ENCODE measurements at places on chromosomes 1 and 21.
A peak's percentile ranks its signal among the peaks of the same experiment; 100 is the strongest.

DNA sequence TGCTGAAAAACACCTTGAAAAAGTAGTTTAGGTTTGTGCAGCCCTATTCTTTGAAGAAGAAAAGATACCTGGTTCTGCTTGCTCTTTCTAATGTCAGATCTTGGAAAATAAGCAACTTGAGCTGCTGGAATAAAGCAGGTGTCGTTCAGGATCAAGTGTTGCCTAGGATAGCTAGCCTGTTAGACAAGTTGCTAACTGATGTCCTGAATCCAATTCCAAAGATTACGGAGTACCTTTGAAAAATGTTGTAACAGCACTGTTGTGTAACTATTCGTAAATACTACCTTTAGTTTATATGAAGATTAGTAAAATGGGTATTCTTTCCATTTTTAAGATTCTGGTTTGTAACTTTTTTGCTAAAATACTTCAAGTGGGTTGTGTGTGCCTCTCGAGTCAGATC lies 151.5 kb downstream of the CLEC20A start:
- no peak for DNase-seq

DNA sequence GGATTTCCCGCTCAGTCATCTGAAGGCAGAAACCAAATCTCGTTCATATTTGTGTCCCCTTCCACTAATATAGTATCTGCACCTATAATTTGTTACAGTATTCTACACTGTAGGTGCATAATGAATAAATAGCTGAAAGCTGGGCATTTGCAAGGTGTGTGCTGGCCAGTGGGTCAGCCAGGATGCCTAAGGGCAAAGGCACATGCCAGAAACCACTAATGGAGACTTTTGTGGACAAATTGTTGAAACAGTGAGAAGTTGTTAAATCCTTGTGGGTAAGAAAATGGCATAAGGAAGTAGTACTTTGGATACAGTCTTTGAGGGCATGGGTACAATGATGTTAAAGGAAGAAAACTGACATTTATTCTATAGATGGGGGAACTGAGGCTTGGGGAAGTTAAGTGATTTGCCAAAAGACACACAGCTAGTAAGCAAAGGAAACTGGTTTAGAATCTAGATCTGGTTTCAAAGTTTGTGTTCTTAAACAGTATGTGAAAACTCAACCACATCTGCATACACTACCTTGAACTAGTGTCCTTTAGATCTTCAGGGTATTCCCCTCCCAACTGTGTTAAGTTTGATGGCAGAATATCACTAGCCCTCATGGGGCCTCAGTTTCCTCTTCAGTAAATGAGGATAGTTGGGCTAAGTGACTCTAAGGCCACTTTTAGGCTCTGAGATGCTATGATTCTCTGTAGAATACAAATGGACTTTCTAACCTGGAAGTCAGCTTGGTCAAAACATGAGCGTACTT lies 26.5 kb upstream of the LRRC8C start:
- DNase-seq, result no peak

GRCh38 chr1:154992721-154993571 lies 440 bp upstream of the LENEP start:
- no peak for DNase-seq

GRCh38 chr1:117826540-117827078 lies 102.8 kb downstream of the GDAP2 start:
- DNase-seq, result no peak

GRCh38 chr1:18486195-18486594 lies 5.5 kb downstream of the KLHDC7A start:
- DNase-seq, result no peak

DNA sequence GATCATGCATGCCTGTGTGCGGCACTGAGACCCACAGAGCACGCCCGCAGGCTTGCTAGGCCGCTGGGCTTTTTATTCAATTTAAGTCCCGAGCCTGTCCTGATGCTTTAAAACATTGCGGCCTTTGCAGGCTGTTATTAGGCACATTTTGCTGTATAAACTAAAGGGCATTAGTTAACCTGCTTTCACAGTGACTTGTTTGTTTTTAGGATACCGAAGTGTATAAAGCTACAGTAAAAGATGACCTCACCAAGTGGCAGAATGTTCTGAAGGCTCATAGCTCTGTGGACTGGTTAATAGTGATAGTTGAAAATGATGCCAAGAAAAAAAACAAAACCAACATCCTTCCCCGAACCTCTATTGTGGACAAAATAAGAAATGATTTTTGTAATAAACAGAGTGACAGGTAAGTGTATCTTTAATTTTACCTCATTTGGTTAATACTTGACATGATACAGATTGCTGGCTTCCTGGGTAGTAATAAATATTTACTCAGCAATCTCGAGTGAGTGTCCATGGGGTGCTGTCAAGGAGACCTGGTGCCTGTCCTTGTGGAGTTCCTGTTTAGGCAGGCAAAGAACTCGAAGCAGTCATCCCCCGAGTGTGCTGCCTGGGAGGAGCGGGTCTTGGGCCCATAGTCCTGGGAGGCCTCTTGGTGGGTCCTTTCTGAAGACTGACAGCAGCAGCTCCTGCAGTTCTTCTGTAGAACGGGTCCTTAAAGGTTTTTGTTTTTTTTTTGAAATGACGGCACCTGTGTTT lies 40.1 kb downstream of the TRAPPC10 start:
- DNase-seq, result no peak

DNA sequence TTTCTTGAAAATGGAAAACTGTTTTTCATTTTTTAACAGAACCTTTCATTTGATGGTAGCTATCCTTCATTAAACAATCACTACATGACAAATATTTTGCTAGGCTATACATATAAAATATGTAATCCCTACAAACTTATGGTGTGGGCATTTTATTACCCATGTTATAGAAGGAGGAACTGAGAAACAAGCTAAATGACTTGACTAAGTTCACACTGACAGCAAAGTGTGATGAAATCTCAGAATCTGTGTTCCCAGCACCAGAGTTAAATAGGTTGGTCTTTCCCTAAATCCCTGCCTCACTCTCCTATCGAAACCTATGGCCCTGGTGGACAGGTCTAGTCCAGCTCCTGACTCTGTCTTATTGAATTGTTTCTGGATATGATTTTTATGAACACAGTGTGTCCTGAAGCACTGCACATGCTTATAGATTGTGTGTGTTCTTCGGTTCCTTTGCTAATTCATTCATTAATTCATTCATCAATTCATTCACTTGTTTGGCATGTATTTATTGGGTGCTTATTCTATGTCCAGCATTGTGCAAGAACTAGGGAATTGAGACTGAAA lies 301.0 kb downstream of the GRIK1 start:
- DNase-seq, result no peak

- peak; percentile 92 for DNase-seq
Measured at GRCh38 chr1:16206547-16207317, 5.7 kb downstream of the ARHGEF19 start.

DNA sequence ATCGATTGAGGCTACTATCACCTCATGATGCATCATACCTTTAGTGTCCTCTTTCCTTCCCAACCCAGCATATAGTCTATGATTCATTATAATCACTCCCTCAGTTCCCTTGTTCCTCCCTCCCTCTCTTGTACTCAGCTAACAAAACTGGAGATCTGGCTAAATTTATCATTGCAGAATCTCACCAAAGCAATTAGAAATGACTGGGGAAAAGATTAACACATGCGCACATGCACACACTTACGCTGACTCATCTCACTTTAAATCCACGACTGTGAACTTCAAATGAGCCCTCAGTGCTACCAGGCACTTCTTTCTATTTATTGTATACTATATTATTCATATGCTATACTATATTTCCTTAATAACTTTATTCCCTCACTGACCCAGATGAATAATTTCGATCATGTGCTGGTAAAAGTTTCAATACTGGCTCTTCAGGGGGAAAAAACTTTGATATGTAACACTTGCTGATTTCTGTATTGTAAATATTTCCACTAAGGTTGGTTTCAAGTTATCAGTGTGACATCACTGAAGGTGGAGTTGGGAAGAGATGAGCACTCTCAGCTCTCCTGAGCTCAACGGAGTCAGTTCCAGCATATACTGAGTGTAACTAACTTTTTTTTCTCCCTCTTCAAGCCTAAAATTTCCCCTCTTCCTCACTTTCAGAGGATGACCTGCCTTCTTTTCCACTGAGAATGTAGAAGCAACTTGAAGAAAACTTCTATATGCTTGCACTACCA lies 613.7 kb upstream of the B3GALT2 start:
- DNase-seq, result no peak

GRCh38 chr1:166090244-166090643 lies 76.6 kb downstream of the FAM78B start:
- DNase-seq, result no peak

DNA sequence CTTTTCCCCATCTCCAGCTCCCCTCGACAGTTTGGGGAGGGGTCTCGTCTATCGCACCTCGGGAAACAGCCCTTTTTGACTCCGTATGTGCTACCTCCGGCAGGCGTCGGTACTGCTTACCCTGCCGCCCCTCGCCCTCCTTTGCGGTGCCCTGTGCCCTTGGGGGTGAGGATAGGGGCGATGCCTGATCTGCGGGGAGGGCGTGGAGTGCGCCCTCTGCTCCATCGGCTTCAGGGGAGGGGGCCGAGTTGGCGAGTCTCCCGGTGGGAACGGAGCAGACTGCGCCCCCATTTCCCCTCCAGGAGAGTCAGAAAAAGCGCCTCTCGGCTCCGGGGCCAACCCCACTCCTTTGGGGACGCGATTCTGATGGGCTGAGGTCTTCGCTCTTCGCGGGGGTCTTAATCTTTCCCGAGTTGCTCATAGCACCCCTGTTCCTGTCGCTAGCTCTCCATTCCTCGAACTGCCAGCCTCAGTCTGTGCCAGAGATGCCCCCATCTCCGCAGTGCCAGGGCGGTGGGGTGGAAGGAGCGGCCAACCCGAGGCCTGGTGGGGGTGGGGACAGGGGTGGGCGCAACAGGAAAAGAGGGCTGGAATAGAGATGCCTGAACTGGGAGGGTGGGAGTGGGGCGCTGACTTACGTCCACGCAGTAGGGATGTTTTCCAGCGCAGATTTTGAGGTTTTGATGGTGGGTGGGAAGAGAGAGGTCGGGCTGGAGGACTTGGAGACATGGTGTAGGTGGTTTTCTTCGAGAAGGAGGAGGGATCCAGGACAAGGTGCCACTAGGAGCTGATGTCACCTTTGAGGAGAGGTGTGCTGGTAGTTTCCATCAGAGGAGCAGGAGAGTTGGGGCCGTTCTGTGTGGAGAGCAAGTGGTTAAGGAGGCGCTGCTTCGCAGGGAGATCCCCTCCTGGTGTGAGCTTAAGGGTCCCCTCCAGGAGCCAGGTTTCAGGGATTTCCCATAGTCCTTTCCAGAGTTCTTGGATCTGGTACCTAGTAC lies 674 bp downstream of the PPFIA4 start:
- no peak for DNase-seq

GRCh38 chr1:54601730-54602129 lies 21.6 kb downstream of the FAM151A start:
- no peak for DNase-seq

GRCh38 chr1:170660871-170661645 lies 2.9 kb upstream of the PRRX1 start:
- no peak for DNase-seq

DNA sequence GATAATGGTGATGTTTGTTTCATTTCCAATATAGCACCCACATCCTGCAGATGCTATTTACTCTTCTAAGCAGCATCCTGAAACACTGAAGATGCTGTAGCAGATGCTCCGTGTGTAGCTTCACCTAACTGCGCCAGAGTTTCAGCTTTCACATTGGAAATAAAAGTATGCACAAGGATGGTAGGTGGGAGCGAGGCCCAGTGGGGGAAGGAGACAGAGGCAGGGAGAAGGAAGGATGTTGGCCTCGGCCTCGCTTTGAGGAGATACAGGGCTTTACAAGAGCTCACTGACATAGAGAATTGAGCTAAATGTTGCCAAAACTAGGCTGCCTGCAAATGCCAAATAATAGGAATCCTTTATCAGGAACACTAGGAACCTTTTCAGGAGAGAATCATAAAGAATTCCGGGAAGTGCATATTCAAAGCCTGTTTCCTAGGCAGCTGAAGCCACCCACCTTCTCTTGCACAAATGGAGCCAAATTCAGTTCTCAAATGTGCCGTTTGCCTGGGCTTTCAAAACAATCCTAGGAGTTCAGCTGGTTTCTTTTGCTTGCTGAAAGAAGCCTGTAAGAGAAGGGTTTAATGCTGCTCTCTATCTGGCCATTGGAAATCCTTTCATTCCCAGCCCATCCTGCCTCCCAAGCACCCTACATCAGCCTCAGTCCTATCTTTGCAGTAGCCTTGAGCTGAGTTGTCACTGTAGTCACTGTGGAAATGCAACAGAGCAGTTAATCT lies 135.4 kb upstream of the ATP1B1 start:
- DNase-seq, result no peak

DNA sequence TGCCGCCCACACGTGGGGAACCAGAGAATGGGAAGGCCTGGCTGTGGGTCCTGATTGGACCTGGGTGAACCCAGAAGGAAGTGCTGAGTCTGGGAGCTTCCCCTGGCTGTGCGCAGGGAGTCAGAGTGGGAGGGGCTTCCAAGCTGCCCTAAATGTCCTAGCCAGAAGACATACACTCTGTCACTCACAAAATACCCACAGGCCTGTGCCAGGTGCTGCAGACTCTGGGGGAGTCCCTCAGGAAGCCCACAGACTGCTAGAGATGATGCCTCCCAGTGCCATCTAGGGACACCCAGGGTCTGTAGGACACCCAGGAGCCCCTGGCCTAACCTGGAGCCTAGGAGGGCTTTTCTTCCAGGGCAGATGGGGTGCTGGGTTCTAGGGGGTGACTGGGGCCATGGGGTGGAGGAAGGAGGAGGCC lies 33.7 kb upstream of the LRP8 start:
- DNase-seq, result no peak

GRCh38 chr1:113185463-113186104 lies 112.6 kb downstream of the LRIG2 start:
- DNase-seq, result no peak

DNA sequence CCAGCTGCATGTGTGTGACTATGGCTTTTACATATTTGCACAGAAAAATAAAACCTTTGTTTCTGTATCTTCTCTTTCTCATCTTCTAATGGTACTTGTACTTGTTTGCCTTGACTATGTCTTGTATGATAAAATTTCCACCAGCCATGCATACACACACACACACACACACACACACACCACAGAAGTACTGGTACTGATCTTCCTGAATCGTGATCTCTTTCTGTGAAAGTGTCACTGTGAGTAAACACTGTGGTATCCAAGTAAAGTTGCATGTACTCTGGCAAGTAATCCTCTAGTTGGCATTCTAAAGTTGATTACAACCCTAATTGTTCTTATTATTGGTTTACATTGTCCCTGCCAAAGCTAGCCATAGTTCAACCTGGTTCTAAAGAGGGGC lies 176.7 kb downstream of the CRB1 start:
- no peak for DNase-seq

GRCh38 chr1:34019741-34020552 lies 145.1 kb downstream of the CSMD2 start:
- DNase-seq, result no peak
